Ovary (tissue), 10 donors: ENCODE measurements at places on chromosomes 12 and 14.

GRCh38 chr12:103530307-103531066 lies 34.7 kb upstream of the C12orf42 start:
- no peak overlapping the region for H3K27ac ChIP-seq
- no peaks in the 10 kb centered on the region for H3K36me3 ChIP-seq
- H3K4me1 ChIP-seq, result no peaks in the 10 kb centered on the region
- no peak overlapping the region for H3K4me3 ChIP-seq
- DNase-seq, result no peak

- no peaks in the 10 kb centered on the region for H3K27me3 ChIP-seq
- H3K4me1 ChIP-seq, result no peaks in the 10 kb centered on the region
- H3K4me3 ChIP-seq, result no peak overlapping the region
- DNase-seq, result no peak
- H3K36me3 ChIP-seq, result no peaks in the 10 kb centered on the region
Observed at GRCh38 chr12:71356569-71356968, 83.0 kb upstream of the LGR5 start.

DNA sequence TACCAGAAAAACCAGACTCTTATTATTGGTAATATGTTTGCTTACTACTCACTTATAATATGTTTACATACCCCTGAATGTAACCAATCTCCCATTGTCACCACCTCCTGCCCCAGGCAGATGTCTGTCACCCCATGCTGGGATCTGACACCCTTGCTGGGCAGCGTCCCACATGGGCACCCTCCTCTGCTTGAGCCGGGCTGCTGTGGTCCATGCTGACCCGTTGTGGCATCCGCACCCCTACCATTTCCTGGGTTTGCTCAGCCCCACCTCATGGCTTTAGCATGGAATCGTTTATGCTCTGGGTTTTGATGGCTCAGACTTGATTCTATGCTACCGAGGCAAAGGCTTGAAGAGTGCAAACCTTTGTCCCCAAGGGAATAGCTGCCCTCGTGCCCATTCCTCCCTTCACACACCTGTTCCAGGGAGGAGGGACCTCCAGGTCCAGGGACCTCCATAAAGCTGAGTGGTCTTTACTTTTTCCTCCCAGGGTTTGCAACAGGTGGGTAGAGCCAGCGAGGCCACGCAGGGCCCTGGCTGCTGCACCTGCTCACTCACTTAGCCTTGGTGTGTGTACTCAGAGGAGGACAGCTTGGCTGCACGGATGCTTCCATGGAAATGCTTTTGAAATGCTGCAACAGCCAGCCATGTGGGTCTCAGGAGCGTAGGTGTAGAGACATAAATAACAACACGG lies 68.7 kb downstream of the PRMT8 start:
- no peak overlapping the region for H3K4me3 ChIP-seq
- H3K27ac ChIP-seq, result no peak overlapping the region
- no peaks in the 10 kb centered on the region for H3K4me1 ChIP-seq
- no peak for DNase-seq

DNA sequence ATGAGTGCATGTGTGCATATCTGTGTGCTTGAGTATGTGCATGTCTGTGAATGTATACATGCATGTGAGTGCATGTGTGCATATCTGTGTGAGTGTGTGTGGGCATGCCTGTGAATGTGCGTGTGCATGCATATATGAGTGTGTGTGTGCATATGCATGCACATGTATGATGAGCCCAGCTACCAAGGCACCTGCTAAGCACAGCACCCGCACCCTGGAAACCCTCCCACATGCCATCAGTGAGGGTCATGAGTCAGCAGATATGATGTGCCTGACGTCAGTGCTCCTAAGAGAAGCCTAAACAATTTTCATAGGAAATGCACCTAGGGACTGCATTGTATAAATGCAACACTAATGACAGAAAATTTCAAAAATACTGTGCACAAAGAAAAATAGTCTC lies 151.1 kb downstream of the KIF26A start:
- H3K36me3 ChIP-seq, result no peaks in the 10 kb centered on the region
- no peak overlapping the region for H3K27ac ChIP-seq
- H3K27me3 ChIP-seq, result no peaks in the 10 kb centered on the region
- H3K4me1 ChIP-seq, result peaks cover 2% of the 10 kb centered on the region
- peak; percentile 27 for DNase-seq

DNA sequence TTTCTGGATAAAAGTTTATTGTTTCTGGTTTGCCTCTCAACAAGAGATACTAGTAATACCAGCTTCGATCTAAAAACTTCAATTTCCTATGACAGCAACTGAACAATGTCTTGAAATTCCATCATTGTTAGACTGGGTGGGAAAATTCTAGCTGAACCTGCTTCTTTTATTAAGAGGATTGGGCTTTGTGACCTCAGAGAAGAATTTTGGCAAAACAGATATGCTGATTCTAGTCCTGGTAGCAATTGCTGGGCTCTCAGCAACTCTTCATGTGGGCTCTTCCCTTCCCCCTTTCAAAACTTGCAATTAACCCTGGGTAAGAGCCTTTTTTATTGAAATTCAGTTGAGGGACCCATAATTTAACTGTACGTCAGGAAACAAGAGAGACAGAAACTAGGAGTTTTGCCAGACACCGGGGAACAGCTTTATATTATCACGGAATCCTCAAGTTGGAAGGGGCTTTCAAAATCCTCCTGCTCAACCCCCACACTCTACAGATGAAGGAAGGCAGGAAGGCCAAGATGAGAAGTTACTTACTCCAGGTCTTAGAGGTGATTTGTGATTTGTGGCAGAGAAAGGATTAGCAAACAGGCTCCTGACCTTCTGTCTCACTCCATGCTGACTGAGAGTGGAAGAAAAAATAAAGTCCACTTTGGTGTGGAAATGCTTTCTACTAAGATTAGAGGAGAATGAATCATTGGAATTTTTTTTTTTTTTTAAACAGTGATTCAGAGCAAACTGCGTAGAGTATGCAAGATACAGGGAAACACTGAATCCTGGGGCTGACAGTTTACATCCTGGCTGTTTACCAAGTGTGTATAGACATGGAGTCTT lies 239.0 kb upstream of the ATP2B1 start:
- peak overlapping the region; percentile 59 for H3K27ac ChIP-seq
- no peaks in the 10 kb centered on the region for H3K36me3 ChIP-seq
- peak; percentile 17 for DNase-seq
- H3K4me3 ChIP-seq, result no peak overlapping the region
- H3K4me1 ChIP-seq, result no peaks in the 10 kb centered on the region
